ENCODE measurements at places on chromosomes 16 and 17. TPM values are rescaled to one million over a fixed set of nuclear protein-coding genes. Genes with fewer than 3 reads are reported as not detected.

DNA sequence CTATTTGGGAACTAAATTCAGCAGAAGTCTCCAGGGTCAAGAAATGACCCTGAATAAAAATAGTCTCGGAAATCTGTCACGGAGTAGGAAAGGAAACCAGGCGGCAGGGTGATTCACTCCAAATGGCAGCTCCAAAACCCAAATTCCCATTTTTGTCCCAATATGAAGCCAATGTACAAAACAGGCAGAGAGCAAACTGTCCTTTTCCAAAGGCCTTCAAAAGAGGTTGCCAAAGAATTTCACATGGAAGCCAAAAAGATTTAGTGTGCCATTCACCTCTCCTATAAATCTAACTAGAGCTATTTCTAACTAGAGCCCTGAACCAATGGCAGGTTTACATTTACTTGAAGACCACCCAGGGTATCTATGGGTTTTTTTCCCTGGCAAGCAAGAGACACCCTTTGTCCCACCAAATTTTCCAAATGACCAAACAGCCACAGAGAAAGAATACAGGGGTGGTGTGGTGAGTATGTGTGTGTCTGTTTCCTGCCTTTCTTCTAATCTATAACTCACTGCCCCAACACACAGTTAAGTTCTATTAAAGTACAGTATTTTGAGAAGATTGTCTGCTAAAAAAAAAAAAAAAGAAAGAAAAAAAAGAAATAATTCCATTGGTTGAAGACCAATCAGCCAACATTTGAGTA is 6.8 kb downstream of the MYO1D start:
- H3K4me3 ChIP-seq, result peak overlapping the region; percentile 15
- DNase-seq, result no peak
- H3K4me1 ChIP-seq, result peaks cover 28% of the 10 kb centered on the region
- peak overlapping the region; percentile 72 for H3K27ac ChIP-seq
- no peaks in the 10 kb centered on the region for H3K27me3 ChIP-seq
- no peaks in the 10 kb centered on the region for H3K36me3 ChIP-seq

DNA sequence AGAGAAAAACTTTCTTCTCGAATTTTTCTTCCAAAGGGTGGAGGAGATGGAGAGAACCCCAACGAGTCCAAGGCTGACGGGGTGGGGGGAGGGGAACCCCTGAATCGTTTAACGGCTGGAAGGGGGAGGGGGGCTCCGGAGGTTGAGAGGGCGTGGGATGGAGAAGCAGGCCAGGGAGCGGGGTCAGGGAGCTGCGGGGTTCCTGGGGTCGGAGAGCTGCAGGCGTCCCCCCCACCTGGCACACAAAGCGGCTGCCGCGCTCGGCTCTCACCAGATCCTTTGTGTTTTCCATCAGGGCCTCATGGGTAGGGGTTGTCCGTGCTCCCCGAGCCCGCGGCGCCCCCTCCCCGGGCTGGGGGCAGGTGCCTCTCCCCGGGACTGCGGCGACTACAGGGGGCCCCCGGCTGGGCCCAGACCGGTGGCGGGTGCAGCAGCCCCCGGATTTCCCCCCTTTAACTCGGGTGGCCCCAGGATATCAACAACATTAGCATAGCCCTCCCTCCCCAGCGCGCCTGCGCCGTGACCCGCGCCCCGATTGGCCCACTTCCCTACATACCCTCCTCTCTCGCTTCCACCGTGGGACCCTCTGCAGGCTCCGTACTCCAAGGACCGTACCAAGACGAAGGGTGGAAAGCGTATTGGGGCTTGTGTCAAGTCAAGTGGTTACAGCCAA is at the start of gene MBTD1:
MBTD1 (minus strand) TSS at position 486 of the 673 bp plus-strand sequence. CDS start 34,888 bp downstream, outside the sequence.
- peak; percentile 97 for DNase-seq
- peaks cover 24% of the 10 kb centered on the region for H3K4me1 ChIP-seq
- peak within 1 kb of the TSS; percentile 100 for H3K27ac ChIP-seq
- H3K36me3 ChIP-seq, result peaks cover 11% of the 10 kb centered on the region
- no peaks in the 10 kb centered on the region for H3K27me3 ChIP-seq

DNA sequence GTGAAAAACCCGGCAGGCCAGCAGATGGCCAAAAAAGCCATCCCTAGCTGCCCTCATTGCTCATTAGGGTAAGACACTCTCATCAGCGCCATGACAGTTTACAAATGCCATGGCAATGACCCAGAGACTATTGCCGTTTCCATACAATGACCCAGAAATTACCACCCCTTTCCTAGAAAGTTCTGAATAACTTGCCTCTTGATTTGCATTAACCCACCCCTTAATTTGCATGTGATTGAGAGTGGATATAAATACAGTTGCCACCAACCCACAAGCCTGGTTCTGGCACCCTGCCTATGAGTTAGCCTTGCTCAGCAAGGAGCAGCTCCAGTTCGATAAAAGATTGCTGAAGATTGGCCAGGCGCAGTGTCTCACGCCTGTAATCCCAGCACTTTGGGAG is 16.1 kb upstream of the C16orf54 start:
- H3K4me1 ChIP-seq, result peaks cover 4% of the 10 kb centered on the region
- H3K36me3 ChIP-seq, result no peaks in the 10 kb centered on the region
- H3K4me3 ChIP-seq, result no peak overlapping the region
- H3K27ac ChIP-seq, result no peak overlapping the region

DNA sequence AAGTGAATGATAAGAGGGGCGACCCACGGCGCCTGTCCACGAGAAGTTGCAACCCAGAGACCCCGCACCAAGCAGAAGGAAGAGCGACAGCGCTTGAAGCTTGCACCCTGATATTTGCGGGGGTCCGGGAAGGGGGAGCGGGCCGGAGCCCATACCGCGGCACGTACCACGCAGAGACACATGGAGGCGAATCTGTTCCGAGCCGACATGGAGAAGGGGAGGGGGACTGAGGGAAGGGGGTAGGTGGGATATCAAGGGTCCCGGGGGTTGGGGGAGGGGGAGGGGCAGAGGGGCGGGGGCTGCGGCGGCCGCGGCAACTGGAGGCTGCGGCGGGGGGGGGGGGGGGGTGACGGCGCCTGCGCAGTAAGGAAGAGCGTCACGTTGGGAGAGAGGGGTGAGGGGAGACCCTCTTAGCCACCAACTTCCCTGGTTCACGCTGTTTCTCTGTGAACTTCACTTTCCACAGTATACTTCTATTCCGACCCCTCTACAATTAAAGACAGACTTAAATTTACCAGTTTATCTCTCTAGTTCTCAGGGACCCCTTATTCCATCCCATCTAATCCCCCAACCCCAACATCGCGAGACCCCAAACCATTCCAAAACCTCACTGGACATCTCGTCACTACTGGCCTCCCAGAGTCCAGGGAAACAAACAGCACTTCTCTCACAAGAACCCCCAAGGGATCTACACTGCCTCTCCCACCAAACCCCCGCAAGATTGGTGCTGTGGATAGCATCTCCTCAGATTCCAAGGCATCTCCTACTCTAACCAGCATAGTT is 8.0 kb downstream of the DLG4 start:
- H3K4me3 ChIP-seq, result no peak overlapping the region
- no peak for DNase-seq
- H3K4me1 ChIP-seq, result peaks cover 29% of the 10 kb centered on the region

GRCh38 chr16:1413684-1414531 is 596 bp downstream of the UNKL start:
- no peak overlapping the region for H3K27ac ChIP-seq
- H3K36me3 ChIP-seq, result no peaks in the 10 kb centered on the region
- peak overlapping the region; percentile 82 for H3K4me3 ChIP-seq
- no peaks in the 10 kb centered on the region for H3K27me3 ChIP-seq

- no peaks in the 10 kb centered on the region for H3K4me1 ChIP-seq
- no peaks in the 10 kb centered on the region for H3K36me3 ChIP-seq
- no peaks in the 10 kb centered on the region for H3K27me3 ChIP-seq
- peak; percentile 66 for DNase-seq
- no peak overlapping the region for H3K27ac ChIP-seq
These were observed 8.4 kb downstream of the TMEM95 start for GRCh38 chr17:7363311-7363710.

DNA sequence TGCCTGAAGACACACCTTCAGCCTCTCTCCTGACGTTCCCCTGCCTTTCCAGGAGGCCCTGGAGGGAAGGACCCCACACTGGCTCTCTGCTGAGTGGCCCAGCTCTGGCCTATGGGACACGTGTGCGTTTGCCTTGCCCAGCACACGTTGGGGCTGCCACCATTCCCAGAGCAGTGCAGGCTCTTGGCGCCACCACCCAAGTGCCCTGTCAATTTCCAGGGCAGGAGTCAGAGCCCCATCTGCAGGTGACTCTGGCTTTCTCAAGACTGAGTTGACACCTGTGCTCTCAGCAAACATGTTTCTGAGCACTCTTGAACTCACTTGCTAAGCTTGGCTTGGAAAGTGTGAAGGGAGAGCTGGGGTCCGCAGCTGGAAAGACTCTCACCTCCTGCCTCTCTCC is 4.7 kb upstream of the IRF8 start:
- no peak for DNase-seq
- H3K4me1 ChIP-seq, result peaks cover 3% of the 10 kb centered on the region
- H3K36me3 ChIP-seq, result no peaks in the 10 kb centered on the region
- no peak overlapping the region for H3K27ac ChIP-seq
- peaks cover 48% of the 10 kb centered on the region for H3K27me3 ChIP-seq

DNA sequence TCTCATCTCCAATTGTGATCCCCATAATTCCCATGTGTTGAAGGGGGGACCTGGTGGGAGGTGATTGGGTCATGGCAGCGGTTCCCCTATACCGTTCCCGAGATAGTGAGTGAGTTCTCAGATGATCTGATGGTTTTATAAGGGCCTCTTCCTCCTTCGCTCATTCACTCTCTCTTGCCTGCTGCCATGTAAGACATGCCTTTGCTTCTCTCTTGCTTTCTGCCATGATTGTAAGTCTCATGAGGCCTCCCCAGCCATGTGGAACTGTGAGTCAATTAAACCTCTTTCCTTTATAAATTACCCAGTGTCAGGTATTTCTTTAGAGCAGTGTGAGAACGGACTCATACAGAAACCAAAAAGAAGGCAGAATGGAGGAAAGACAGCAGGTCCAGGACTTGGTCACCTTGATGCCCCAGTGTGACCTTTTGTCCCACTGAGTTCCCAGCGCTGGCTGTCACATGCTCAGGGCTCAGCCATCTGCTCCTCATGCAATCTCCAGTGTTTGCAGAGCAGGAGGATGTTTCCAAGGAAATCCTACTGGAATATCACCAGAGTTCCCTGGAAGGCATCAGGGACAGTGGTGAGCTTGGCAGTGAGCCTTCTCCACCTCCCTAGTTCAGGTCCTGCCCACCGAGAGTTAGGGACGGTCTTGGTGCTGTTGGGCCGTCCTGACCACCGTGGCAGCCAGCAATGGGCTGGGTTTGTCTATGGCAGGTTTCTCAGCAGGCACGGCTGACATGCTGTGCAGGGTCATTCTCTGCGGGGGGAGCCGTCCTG is 96.7 kb downstream of the SEC14L1 start:
- H3K4me1 ChIP-seq, result no peaks in the 10 kb centered on the region
- no peak for DNase-seq
- H3K36me3 ChIP-seq, result no peaks in the 10 kb centered on the region

GRCh38 chr17:3040882-3041281 is 22.5 kb downstream of the OR1D5 start:
- no peaks in the 10 kb centered on the region for H3K36me3 ChIP-seq
- DNase-seq, result no peak
- H3K27me3 ChIP-seq, result no peaks in the 10 kb centered on the region
- H3K27ac ChIP-seq, result no peak overlapping the region

- H3K36me3 ChIP-seq, result no peaks in the 10 kb centered on the region
- no peak overlapping the region for H3K4me3 ChIP-seq
- H3K4me1 ChIP-seq, result peaks cover 4% of the 10 kb centered on the region
- DNase-seq, result peak; percentile 63
- H3K27me3 ChIP-seq, result peaks cover 8% of the 10 kb centered on the region
- no peak overlapping the region for H3K27ac ChIP-seq
These were observed 9.4 kb downstream of the WNT3 start for GRCh38 chr17:46809110-46809571.

DNA sequence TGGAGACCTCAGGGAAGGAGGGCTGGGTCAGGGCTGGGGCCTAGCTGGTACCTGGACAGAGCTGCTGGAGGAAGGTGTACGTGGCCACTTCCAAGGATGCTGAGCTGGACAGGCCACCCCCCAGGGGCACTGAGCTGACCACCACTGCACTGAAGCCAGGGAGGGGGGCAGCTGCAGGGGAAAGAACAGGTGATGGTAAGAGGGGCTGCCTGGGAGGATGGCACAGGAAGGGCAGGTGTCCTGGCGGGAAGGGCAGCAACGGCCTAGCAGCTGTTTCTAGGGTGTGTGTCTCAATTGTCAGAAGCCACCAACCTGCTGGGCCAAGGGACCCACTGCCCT is 1.8 kb downstream of the GALK1 start:
- DNase-seq, result peak; percentile 47
- no peak overlapping the region for H3K4me3 ChIP-seq
- H3K27ac ChIP-seq, result no peak overlapping the region
- H3K36me3 ChIP-seq, result no peaks in the 10 kb centered on the region

DNA sequence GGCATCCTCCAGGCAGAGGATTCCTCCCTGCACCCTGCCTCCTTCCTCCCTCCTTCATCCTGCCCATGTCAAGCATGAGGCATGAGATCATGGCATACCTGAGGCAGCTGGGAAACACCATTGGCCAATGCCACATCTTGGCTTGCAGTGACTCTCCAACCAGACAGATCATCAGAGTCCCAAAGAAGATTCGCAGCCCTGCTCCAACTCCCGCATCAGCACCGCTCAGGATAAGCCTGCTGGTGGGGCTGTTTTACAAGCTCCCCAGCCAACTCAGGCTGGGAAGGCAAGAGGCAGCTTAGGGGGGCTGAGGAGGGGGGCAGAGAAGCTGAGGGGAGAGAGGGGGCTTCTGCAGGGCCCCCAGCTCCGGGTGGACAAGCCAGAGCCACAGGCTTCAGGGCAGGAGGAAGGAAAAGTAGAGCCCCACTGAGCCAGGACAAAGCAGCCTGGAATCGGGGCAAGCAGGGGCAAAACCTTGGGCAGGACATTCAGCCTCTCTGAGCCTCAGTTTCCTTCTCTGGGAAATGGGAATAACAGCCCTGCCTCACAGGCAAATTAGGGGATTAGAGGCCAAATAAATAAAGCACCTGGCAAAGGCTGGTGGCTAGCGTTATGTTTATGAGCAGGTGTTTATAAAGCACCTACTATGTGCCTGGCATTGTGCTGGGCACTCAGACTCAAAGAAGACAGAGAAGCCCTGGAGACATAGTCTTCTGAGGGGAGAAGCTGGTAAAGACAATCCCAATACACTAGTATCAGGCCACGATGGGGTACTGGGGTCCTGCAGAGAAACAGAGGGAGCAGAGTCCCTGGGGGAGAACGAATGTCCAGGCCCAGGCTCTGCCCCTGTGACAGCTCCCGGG is 88.1 kb downstream of the GOSR1 start:
- H3K27ac ChIP-seq, result no peak overlapping the region
- no peaks in the 10 kb centered on the region for H3K4me1 ChIP-seq
- H3K4me3 ChIP-seq, result no peak overlapping the region
- H3K27me3 ChIP-seq, result peaks cover 23% of the 10 kb centered on the region
- DNase-seq, result no peak
- no peaks in the 10 kb centered on the region for H3K36me3 ChIP-seq

DNA sequence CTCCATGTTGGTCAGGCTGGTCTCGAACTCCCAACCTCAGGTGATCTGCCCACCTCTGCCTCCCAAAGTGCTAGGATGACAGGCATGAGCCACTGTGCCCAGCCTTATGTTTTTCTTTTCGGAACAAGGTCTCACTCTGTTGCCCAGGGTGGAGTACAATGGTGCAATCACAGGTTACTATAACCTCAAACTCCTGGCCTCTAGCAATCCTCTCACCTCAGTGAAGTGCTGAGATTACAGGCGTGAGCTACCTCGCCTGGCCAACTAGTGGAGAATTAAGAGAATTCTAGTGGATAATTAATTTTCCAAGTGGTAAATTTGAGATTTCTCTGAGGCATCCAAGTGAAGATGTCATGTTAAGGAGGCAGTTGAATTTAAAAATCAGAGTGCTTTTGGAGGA is 2.9 kb upstream of the FBXO47 start:
- H3K4me3 ChIP-seq, result no peak overlapping the region
- H3K27me3 ChIP-seq, result no peaks in the 10 kb centered on the region
- no peak for DNase-seq
- peaks cover 6% of the 10 kb centered on the region for H3K4me1 ChIP-seq
- H3K36me3 ChIP-seq, result no peaks in the 10 kb centered on the region
- H3K27ac ChIP-seq, result no peak overlapping the region

Gene TERB1
- total RNA-seq, result 0.36 TPM

Data from osteoblast (primary cell).